ENCODE measurements at places on chromosomes 7 and 10.

- DNase-seq: no peak
These were observed 43.7 kb downstream of the PFKP start for GRCh38 chr10:3110782-3111620.

GRCh38 chr7:100154651-100155491, 3.7 kb downstream of the TRAPPC14 start:
- DNase-seq: peak; percentile 80

DNA sequence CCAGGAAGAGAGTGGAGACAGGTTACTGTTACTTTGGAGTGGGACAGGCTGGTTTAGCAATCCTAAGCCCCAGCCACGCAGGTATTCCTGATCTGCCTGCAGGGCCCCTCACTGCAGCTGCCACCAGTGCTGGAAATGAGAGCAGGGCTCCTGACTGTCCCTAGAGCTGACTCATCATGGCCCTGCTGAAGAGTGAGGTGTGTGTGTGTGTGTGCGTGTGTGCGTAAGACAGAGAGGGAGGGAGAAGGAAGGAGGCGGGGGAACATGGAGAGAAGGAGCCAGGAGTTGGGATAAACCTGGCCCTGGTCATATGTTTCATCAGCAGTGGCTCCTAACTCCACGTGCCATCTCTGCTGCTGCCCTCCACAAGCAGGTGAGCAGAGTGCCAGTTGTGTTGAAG, 3.6 kb downstream of the FOXI2 start:
- no peak for DNase-seq

DNA sequence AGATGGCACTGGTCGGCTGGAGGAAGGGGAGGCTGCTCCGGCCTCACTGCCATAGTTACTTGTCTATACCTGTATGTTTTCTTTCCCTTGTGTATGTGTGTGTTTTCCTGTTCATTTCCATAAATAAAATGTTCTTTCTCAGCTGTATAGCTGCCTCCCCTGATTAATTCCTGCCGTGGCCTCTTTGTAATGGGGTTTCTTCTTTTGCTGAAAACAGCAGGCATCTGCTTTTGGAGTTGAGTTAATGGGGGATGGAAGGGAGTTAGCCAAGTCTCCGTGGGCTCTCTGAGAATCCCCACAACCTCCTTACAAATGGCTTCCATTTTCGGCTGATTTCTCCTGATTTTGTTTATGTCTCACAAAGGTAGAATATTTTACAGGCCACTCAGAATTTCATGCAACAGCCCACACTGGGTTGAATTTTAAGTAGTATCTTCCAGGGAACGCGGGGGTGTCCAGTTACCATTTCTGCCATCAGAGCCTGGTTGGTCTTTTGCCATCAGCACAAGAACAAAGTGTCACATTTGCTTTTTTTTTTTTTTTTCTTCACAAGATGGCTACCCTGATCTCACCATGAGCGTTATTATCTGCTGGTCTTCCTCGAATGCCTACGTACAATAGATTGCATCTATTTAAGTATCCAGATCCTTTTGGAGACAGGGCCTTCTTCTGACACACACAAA, 88.1 kb upstream of the NRP1 start:
- no peak for DNase-seq

GRCh38 chr7:42457663-42458062, 220.7 kb upstream of the GLI3 start:
- no peak for DNase-seq

DNA sequence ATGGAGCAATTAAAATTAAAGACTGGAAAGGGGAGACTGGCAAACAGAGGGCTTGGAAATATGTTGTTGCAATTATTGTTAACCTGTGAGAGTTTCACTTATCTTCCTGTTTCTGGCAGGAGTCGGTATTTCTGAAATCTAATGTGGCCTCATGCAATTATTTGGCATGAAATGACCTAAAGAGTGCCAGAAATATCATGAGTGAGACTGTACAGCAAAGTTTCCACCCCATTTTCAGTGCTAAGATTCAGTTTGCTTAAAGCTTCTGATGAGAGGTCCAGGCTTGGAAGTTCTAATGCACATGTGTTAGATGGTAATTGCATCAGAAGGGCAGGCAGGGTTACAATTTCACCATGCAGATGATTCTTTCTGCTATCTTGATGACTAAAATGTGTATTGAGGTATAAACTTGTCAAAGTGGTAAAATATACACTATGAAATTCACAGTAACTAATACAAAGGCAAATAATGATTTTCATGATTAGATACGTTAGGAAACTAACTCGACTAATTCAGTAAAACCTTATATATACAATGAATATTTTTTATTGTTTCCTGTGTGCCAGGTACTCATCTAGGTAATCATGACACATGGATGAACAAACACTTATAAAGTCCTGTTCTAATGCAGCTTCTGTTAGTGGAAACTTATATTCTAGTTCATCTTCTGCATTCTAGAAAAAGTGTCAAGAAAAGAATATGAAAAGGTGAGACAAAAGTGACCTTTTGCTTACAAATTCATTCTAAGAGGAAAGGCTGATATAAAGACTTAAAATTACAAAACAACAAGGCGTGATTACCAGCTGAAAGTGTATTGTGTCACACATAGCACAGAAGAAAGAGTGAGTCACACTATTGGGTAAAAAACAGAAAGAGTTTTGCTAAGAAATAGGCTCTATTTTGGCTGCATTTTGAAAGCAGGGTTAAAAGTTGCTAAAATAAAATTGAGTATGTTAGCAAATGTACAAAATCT, 533.4 kb upstream of the SEMA3D start:
- DNase-seq: no peak

DNA sequence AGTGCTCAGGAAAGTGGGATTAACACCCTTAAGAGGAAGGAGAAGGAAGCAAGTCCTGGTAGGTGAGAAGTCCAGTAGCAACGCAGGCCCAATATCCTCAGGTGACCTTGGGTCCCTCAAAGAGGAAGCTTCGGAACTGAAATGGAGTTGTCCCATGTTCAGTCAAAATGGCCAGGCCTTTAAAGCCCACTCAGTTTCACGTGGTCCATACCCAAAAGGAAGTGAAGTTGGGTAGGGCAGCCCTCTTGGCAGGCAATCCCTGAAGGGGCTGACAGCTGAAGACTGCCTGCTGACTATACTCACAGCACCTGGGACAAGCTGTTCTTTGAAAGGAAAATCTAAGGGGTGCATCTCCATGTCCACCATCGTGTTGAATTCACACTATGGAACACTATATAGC, 3.0 kb downstream of the GSAP start:
- no peak for DNase-seq

DNA sequence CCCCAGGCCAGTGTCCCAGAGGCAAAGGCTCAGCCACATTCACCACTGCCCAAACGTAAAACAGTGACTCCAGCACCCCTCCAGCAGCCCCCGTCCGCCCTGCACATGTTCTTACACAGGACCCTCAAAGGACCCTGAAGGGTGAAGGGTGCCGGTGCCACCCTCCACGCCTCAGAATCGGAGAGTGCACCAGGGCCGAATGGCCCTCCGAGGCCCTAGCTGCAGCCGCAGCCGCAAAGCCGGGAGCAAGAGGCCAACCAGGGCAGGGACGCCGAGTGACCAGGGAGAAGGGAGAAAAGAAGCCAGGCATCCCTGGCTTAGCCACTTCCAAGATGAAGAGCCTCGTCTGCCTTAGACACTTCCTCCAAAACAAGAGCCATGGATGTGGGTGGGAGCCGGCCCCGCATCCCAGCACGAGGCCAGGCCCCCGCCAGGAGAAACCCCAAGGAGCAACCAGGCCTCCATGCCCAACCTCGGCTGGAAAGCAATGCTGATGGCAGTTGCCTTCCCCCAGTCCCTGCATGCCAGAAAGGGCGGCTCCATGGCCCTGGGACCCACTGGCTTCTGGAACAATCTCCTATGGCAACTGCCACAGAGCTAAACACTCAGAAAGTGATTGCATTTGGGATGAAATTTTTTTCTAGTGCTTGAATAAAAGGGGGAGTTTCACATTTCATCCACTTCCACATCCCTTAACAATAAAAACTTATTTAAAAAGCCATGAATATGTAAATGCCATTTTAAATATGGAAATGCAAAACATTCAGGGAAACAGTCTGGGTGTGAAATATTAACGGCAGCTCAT, 92.3 kb downstream of the MAD1L1 start:
- no peak for DNase-seq

DNA sequence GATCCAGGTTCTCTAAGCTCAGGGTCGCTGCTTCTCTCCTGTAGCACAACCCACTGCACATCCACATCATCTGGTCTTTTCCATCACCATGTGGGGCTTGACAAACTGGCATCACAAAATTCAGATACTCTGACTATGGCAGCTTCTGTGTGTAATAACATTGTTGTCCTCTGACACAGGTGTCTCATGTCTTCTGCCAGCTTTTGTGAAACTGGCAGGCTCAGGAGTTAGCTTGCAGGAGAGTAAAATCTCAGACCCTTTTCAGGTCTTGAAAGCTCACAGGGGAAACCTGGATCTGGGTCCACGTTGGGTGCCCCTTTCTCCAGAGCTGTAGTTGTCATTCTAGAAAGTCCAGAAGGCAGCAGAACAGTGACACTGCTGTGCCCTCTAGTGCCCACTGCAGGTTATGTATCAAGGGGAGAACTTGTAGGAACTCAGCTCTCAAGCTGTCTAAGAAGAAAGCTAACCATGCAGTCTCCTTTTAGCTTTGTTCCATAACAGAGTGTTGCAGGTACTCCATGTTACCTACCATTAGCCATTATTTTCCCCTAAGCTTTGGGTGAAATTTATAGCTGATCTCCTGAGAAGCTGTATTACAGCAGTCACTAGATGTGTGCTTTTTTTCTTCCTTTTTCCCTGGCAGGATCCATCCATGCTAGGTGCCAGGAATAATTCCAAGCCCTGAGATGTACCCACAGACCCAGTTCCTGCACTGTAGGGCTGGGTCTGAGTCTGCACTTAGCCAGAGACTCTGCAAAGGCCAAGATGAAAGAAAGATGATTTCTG, 102.7 kb downstream of the ZNF248 start:
- no peak for DNase-seq

DNA sequence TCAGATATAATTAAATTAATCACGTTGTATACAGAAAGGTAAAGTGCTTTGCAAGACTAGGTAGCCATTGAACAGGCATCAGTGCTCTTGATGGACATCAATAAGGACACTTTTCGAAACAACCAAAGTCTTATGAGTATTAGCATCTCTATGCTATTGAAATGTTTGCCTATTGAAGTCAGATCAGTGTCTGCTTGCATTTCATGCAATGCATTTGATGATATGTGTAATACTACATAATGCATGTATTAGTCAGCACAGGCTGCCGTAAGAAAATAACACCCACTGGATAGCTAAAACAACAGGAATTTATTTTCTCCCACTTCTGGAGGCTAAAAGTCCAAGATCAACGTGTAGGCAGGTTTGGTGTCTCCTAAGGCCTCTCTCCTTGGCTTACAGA, 209.3 kb upstream of the PLXDC2 start:
- DNase-seq: no peak

DNA sequence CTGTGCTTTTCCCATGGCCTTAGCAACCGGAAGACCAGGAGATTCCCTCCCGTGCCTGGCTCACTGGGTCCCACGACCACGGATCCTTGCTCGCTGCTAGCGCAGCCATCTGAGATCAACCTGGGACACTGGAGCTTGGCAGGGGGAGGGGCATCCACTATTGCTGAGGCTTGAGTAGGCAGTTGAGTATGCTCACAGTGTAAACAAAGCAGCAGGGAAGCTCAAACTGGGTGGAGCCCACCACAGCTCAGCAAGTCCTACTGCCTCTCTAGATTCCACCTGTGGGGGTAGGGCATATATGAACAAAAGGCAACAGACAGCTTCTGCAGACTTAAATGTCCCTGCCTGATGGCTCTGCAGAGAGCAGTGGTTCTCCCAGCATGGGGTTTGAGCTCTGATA, 697.0 kb downstream of the SORCS1 start:
- no peak for DNase-seq

DNA sequence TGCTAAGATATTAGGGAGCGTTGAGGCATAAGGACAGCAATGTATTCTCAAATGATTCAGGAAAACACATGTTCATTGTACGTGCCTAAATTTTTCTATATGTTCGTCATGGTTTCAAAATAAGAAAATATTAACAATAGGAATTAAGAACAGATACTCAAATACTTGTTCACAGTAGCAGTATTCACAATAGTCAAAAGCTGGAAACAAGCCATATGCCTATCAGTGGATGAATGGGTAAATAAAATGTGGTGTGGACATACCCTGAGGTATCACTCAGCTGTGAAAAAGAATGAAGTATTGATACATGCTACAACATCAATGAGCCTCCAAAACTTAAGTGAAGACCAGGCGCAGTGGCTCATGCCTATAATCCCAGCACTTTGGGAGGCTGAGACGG, 84.7 kb upstream of the PTER start:
- no peak for DNase-seq

DNA sequence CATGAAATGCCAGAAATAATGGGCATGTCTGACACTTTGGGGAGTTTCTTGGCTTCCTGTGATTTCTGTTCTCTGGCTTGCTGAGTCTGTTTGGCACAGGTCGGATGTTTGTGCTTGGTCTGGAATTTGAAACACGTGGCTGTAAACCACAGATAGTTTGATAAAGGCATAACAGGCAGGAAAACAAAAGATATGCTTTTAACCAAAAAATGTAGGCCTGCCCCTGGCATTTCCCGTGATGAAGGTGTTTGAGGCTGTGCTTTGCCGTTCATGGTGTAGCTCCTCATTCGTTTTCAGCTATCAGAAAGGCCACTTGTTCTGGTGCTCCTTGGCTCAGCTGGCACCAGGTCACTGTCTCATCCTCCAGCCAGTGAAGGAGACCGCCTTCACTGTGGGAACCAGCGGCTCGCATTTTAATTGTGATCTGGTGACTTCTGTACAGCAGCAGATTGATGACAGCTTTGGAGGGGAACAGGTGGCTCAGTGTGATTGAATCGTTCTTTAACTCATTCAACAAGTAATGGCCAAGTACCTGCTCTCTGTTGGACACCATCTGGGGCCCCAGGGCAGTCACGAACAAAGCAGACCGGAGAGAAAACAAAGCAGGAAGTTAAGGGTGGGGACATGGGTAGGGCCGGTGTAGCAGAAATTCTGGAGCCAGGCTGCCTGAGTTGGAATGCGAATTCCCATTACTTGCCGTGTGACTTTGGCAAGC, 111.5 kb downstream of the CCNY start:
- peak; percentile 32 for DNase-seq

DNA sequence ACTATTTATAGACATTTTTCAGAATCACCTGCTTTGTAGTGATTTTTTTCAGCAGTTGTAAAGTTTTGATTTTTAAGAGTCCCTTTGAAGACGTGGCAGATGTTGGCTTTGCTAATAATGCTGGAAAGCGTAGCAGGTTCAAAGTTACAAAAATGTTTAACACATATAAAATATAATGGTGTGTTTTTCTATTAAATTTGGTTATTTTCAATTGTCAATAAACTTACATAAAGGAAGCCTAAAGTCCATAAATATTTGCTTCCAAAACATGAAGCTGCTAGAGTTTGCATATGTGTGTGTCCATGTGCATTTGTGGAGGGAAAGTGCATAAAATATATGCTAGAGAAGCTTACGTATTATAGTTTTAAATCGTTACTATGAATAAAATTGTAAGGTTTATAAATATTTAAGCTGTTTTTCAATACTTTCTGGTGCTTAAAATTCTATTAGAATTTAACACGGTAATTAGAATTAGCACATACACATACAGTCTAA, 3.7 kb downstream of the MEOX2 start:
- no peak for DNase-seq
